ENCODE measurements at places on chromosomes 16 and 17.

DNA sequence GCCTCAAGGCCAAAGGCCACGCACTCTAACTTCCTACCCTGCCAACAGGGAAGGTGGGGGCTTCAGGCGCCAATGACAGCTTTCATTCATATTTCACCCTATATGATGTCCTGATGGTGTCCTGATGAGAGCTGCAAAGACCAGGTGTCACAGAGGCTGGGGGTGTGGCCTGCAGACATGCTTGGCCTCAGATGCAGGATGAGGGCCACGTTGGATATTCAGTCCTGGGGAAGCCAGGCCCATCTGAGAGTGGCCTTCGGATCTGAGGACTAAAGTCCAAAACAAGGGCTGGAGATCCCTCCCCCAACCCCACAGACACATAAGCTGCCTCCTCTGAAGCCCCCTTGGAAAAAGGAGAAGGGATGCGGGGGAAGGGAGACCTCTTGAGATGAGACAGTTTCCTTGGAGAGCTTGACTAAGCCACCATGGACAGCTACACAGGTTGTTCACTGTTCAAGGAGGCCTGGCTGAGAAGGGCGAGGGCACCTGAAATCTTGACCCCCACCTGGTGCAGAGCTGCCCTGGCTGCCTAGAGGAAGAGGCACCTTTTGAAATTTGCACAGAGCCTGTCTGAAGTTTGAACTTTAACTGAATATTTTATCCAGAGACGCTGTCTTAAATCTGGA, 24.3 kb upstream of the GSG1L start:
- DNase-seq: no peak

GRCh38 chr16:25219070-25219737, 2.5 kb downstream of the AQP8 start:
- DNase-seq: no peak

DNA sequence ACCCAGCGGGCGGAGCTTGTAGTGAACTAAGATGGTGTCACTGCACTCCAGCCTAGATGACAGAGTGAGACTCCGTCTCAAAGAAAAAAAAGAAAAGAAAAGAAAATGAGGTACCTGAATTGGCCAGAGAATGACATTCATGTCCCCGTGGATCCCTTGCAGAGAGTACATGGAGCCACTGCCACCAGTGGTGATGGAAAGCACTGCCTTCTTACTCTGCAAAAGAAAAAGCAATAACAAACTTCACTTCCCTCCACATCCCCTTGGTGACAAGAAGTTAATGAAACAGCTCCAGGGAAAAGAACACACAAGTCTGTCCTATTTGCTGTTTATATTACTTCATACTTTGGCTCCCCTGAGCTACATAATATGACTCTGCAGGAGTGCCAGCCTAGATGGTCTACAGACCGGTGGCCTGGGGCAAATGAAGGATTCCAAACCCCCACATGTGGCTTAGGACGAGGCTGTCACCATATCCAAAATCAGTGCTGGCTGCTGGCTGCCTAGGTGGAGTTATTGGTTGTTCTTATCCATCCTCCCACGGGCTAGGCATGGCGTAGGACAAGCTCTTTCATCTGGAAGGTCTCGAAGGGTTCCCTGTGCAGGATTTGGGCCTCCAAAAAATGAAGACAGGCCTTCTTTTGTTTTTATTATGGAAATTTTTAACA, 13.3 kb downstream of the NQO1 start:
- DNase-seq: no peak

DNA sequence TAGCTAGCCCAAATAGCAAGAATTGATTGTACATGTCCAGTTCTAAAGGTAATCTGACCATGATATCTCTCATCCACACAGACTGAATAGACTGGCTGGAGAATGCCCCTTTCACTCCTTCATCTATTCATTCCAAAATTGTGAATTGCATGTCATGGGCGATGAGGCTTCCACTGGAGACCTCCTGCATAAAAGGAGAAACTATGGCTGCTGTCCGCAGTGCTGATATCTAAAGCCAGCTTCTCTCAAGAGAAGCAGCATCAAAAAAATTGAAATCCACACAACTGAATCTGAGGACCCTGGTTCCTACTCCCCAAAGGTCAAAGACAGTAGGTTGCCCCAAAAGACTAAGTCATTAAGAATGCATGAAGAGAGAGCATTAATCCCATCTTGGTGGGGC, 7.9 kb upstream of the SCNN1G start:
- DNase-seq: no peak

DNA sequence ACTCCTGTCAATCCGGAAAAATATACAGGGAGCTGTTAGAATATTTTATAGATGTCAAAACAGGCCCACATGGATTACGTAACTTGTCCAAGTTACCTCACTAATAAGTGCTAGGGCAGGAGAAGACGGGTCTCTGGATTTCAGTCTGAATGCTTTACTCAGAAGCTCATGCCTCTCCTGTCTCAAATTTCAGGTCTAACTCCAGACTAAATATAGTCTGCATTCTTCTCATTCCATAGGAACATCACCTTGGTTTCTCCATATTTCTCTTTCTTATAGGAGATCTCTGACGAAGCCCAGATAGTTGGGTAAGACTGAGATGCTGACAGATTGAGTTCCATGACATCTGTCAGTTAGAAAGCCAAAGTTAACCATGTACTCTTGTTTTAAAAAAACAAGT, 174.2 kb downstream of the STX8 start:
- no peak for DNase-seq

- no peak for DNase-seq
These were observed 144.5 kb downstream of the RPTOR start for GRCh38 chr17:80689129-80689619.

DNA sequence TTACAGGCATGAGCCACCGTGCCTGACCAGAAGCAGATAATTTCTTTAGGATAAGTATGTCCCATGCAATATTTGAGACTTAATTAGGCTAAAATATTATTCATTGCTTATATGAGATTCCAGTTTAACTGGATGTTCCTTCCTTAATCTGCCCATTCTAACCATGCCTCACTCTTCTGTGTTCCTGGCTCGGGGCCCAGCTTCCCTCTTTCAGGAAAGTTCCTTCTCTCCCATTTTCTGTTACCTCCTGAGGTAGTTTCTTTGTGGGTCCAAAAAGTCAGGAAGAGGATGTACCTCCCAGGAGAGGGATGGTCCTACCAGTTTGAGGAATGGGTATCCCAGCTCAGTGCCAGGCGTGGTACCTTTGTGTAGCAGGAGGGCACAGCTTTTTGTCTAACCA, 23.3 kb downstream of the UNK start:
- DNase-seq: no peak

DNA sequence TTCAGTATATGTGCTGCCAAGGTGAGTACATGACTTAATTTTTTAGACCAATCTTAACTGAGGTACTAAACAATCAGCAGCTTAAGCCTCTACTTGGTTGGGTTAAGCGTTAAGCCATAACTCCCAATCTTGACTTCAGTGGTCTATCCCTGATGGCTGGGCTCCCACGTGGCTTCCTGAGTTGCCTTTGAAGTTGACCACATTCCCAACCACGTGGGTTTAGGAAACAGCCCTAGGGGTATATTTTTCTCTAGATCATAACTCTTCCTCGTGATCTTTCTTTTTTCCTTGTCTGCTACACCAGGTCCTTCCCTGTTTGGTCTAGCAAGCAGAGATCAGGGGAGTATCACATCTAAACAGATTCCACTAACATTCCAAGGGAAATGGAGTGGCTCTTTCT, 20.1 kb upstream of the PIRT start:
- no peak for DNase-seq

GRCh38 chr17:74380086-74380958, 13.0 kb downstream of the GPR142 start:
- no peak for DNase-seq

DNA sequence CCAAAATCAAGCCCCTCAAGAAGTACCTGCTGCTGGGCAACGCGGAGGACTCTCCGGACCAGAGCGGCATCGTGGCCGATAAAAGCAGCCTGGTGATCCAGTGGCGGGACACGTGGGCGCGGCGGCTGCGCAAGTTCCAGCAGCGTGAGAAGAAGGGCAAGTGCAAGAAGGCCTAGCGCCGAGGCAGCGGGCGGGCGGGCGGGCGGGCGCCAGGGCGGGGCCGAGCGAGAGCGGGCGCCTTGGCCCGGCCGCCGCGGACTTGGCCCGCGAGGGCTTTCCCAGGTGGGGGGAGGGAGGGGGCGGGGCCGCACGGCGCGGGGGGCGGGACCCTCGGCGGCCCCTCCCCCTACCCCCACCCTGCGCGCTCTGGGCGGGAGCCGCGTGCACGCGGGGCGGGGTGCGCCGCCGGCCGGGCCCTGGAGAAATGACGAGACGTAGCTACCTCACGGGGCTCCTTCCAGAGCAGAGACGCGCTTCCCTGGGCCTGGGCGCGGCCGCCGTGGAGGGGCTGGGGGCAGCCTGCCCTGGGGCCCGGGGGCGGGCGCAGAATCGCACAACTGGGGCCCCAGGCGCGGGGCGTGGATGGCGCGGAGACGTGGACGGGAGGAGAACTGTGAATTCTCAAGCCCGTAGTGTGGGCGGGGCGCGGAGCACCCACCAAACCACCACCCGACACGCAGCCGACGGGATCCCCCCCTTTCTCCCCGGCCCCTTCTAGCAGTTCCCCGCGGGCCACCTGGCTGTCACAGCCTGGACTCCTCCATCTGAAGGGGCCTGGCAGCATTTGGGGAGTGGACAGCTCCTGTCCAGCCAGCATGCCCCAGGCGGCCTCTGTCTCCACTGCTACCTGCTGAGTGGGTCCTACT, 218.7 kb downstream of the NTN1 start:
- DNase-seq: peak; percentile 52

GRCh38 chr16:2471653-2472487, 773 bp downstream of the NTN3 start:
- DNase-seq: no peak

DNA sequence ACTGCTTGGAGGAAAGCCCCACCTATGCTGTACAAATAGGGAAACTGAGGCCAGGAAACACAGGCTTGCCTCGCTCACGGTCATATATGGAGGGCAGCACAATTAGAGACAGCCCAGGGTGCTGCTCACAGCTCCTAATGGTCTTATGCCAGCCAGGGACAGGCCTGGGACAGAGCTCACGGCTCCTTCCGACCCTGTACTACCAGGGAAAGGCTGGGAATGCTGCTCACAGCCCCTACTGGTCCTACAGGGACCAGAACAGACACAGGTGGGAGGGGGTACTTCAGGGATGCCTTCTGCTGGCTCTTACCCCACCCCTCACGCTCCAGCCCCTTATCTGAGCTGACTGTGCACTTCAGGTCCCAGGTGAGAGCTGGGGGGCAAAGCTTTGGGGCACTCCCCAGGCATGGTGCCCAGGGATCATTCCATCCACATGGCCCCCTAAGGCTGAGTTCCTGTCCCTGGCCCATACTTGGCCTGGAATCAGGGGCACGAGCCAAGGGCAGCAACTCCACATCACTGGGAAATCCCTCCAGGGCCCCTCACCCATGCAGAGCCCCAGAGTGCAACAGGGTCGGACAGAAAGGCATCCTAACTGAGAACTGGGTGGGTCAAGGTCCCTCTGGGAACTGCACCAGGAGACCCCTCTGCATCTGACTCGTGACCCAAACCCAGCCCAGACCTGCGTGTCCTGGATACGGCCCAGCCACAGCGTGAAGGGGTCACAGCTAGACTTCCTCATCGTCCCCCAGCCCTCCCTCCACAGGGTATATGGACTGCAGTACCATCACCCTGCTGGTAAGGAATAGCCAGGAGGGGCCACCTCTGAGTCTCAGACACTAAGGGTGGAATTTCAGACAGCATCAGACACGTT, 5.9 kb downstream of the RHBDF1 start:
- DNase-seq: no peak

DNA sequence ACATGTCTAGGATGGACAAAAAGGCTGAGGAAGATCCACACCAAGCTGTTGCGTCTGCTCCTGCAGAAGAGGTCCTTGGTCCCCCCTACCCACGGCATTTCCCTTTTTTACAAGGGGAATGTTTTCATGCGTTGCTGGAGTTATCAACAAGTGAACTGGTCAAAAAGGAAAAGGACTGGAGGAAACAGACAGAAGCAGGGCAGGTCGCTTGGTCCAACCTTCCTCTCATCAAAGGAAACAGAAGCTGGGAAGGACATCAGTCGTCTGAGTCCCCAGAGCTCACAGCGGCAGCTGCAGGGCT, 26.1 kb downstream of the PIEZO1 start:
- no peak for DNase-seq

DNA sequence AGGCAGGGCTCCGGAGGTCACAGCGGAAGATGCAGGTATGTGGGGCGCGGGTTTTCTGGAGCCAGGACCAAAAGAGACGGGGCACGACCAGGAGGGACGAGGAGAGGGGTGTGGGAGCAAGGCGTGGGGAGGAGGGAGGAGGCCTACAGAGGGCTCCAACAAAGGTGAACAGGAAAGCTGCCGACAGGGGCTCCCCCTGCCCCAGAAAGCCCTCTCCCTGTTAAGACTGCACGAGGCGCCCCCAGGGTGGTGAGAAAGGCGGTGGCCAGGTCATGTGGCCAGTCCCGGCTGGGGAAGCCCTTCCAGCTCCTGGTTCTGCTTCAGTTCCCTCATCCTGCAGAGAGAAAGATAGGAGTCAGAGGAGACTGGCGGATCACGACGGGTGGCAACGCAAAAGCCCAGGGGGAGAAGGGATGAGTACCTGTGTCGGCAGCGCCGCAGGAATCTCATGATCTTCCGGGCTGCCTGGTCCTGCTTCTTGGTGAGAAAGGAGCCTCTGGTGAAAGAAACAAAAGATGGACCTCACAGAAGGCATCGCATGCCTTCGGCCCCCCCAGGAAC, 949 bp upstream of the SPAG7 start:
- DNase-seq: no peak

DNA sequence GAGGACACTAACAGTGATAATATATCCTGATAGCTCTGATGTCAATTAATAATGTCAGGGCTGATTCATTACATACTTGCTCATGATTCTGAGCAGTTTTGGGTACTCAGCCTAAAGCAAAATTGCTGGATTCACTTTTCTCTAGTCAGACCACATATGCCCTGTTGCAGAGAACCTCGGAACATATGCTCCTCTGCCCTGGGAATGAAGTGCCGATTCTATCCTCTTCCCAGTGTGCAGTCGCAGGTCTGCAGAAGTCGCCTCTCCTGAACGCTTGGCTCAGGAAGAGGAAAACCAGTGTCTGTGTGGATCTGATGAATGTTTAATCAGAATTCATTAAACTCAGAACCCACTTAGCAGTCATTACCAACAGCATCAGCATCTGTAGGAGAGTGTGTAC, 34.5 kb downstream of the ABCC12 start:
- no peak for DNase-seq

- DNase-seq: no peak
These were observed 23.1 kb upstream of the SLC35B1 start for GRCh38 chr17:49730785-49731434.

- no peak for DNase-seq
These were observed 293.2 kb upstream of the MON1B start for GRCh38 chr16:76897816-76898215.

DNA sequence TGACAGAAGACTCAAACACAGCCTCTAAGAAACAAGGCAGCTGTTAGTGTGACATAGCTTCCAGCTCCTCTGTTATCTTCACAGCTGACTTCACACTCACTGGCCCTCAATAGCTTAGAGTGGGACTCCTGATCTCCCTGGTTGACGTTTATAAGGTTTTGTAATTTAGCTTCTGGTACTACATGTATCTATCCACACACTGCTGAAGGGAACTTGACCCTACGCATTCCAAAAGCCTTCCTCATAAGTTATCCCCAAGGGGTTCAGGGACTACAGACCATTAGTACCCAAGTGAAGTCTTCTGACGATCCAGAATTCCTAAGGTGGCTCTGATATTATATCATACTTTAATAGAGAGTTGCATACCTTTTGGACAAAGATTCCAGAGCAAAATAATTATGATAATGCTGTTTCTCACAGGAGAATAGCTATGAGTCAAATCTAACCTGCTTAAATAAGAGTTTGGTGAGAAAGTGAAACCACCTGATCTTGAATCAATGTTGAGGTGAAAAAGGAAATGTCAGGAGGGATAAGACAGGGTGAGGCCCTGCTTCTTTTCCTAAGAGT, 14.5 kb downstream of the ACACA start:
- DNase-seq: no peak
